Progenitor cell of endocrine pancreas (in vitro differentiated cells): ENCODE measurements at places on chromosomes 13 and 19.
A peak's percentile ranks its signal among the peaks of the same experiment; 100 is the strongest.

DNA sequence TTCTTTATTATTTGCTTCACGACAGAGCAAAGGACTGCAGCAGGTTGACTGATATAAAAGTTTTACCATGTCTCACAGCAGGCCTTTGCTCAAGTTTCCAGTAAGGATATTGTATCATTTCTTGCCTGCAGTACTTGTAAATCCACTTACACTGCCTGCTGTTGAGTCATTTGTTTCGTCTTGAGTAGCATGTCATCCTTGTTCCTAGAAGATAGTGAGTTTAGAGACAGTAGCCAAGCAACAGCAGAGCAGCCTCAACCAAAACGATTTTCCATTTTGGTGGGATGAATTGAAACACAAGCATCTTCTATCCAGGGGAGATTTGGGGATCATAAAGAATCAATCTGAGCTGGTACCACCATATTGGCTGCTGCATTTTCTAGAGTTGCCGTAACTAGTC lies 24.0 kb upstream of the ALOX5AP start:
- no peak overlapping the region for H3K4me3 ChIP-seq
- H3K27me3 ChIP-seq = peaks cover 5% of the 10 kb centered on the region
- H3K36me3 ChIP-seq = no peaks in the 10 kb centered on the region

DNA sequence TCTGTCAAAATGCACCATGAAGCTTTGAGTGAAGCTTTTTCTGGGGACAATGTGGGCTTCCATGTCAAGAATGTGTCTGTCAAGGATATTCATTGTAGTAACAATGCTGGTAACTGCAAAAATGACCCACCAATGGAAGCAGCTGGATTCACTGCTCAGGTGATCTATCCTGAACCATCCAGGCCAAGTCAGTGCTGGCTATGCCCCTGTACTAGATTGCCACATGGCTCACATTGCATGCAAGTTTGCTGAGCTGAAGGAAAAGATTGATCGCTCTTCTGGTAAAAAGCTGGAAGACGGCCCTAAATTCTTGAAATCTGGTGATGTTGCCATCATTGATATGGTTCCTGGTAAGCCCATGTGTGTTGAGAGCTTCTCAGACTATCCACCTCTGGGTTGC lies 12.7 kb downstream of the GPR42 start:
- H3K27ac ChIP-seq = no peak overlapping the region
- DNase-seq = no peak
- H3K4me1 ChIP-seq = peaks cover 14% of the 10 kb centered on the region

DNA sequence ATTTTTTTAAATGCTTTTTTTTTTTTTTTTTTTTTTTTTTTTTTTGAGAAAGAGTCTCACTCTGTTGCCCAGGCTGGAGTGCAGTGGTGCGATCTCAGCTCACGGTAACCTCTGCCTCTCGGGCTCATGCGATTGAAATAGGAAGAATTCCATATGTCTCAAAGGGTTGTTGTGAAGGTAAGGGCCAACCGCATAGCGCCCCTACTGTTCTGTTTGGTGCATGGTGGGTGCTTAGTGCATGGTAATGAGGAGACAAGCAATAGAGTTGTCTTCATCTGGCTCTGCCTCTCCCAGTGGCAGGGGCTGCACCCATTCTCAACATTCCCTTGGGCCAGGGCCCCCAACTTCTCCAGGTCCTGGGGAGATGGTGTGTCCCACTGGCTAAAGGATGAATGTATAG lies 68.7 kb downstream of the RASL11A start:
- no peaks in the 10 kb centered on the region for H3K36me3 ChIP-seq
- H3K27ac ChIP-seq = no peak overlapping the region
- peaks cover 10% of the 10 kb centered on the region for H3K27me3 ChIP-seq
- H3K4me3 ChIP-seq = no peak overlapping the region

DNA sequence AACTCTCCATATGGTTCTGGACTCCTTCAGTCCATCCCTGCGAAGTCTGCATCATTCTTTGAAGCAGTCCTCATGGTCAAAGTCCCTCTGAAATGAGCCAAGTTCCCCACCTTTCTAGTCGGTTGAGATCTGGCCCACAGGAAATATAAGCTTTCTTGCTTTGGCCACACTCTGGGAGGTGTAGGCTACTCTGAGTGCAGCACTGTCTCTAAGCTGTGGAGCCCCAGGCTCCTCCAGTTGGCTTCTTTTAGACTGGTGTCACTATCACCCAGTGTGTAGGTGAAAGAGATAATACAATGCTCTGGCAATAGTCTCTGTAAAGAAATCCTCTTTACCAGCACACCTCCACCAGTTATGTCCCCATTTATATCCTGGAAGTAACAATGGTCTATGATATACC lies 486.5 kb upstream of the KLF12 start:
- no peaks in the 10 kb centered on the region for H3K36me3 ChIP-seq
- no peak overlapping the region for H3K27ac ChIP-seq
- H3K4me3 ChIP-seq = no peak overlapping the region
- H3K27me3 ChIP-seq = no peaks in the 10 kb centered on the region
- no peaks in the 10 kb centered on the region for H3K4me1 ChIP-seq

GRCh38 chr13:35833608-35834275 lies 297.4 kb downstream of the DCLK1 start:
- H3K27ac ChIP-seq = no peak overlapping the region
- H3K27me3 ChIP-seq = peaks cover 12% of the 10 kb centered on the region
- no peaks in the 10 kb centered on the region for H3K4me1 ChIP-seq

DNA sequence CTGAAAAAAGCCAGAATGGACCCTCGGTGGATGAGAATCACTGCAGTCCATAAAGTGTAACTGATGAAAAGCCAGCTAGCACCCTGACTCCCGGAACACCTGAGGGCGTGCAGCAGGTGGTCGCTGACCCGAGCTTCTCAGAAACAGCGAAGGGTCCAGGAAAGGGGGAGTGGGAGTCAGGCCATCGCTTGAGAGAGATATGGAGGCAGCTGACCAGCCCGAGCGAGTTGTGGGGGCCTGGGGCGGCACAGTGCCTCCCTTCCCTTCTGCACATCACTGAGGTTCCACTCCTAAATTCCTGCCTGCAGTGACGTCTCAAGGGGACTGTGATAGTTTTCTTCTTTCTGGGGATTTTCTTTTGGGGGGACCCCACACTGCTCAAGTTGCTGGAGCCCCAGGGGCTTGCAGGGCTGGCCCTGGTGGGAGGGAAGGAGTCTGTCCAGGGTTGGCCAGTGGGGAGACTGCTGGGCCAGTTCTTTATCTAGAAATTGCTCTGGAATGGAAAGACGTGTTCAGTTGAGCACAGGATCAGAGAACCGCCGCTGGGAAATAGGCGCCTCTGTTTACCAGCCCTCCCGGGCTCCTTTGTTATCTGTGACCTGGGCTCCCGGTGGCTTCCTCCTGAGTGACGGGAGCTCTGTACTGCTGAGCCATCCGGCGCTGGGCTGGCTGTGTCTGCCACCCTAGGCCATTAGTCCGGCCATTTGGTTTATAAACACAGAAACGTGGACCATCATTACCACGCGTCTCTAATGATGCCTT lies 71.3 kb downstream of the RAB20 start:
- no peak for DNase-seq
- H3K36me3 ChIP-seq = peaks cover 9% of the 10 kb centered on the region
- H3K27me3 ChIP-seq = no peaks in the 10 kb centered on the region
- H3K27ac ChIP-seq = no peak overlapping the region
- H3K4me3 ChIP-seq = no peak overlapping the region
- peaks cover 1% of the 10 kb centered on the region for H3K4me1 ChIP-seq

- H3K4me3 ChIP-seq = no peak overlapping the region
- peaks cover 47% of the 10 kb centered on the region for H3K27me3 ChIP-seq
- H3K27ac ChIP-seq = no peak overlapping the region
- H3K4me1 ChIP-seq = no peaks in the 10 kb centered on the region
Measured at GRCh38 chr19:29467824-29468401, 57.9 kb upstream of the VSTM2B start.

GRCh38 chr13:95298971-95299621 lies 2.2 kb downstream of the ABCC4 start:
- no peak for DNase-seq
- H3K27me3 ChIP-seq = peaks cover 27% of the 10 kb centered on the region
- H3K36me3 ChIP-seq = no peaks in the 10 kb centered on the region
- H3K4me3 ChIP-seq = peak overlapping the region; percentile 28
- no peak overlapping the region for H3K27ac ChIP-seq
- peaks cover 19% of the 10 kb centered on the region for H3K4me1 ChIP-seq

- H3K27ac ChIP-seq = peak overlapping the region; percentile 71
- peak overlapping the region; percentile 19 for H3K4me3 ChIP-seq
- H3K27me3 ChIP-seq = no peaks in the 10 kb centered on the region
- no peak for DNase-seq
Measured at GRCh38 chr13:94414708-94415107, 64.8 kb downstream of the DCT start.

- peaks cover 16% of the 10 kb centered on the region for H3K4me1 ChIP-seq
- no peak overlapping the region for H3K4me3 ChIP-seq
- H3K27ac ChIP-seq = no peak overlapping the region
- no peak for DNase-seq
- H3K27me3 ChIP-seq = peaks cover 35% of the 10 kb centered on the region
- H3K36me3 ChIP-seq = peaks cover 13% of the 10 kb centered on the region
Measured at GRCh38 chr19:7916103-7916954, 1.7 kb downstream of the TGFBR3L start.

- no peaks in the 10 kb centered on the region for H3K36me3 ChIP-seq
- DNase-seq = no peak
- peaks cover 3% of the 10 kb centered on the region for H3K27me3 ChIP-seq
- H3K4me1 ChIP-seq = no peaks in the 10 kb centered on the region
Measured at GRCh38 chr13:106714271-106714982, 146.5 kb upstream of the ARGLU1 start.

GRCh38 chr13:46373623-46374022 lies 13.4 kb downstream of the RUBCNL start:
- no peak for DNase-seq
- no peaks in the 10 kb centered on the region for H3K36me3 ChIP-seq
- peaks cover 7% of the 10 kb centered on the region for H3K27me3 ChIP-seq
- no peak overlapping the region for H3K27ac ChIP-seq

DNA sequence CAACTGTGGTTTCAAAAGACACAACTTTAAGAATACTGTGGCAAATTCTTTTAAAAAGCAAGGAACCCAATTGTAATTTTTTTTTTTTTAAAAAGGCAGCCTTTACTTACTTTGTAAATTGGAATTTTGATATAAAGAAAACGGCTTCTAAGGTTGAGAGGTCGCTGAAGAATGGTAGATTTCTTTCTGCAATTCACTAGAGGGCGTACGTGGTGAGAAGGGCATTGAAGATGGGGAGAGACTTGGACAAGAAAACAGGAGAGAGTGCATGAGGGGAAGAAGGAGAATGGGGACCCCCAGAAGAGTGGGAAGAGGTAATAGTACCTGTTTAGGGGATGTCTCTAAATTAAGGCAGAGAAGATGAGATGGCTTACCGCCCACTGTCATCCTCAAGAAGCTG lies 33.5 kb upstream of the PABPC3 start:
- H3K27ac ChIP-seq = no peak overlapping the region
- H3K27me3 ChIP-seq = peaks cover 13% of the 10 kb centered on the region
- no peak for DNase-seq
- no peak overlapping the region for H3K4me3 ChIP-seq
- H3K36me3 ChIP-seq = no peaks in the 10 kb centered on the region

GRCh38 chr19:6209233-6209632 lies 70.5 kb downstream of the MLLT1 start:
- no peaks in the 10 kb centered on the region for H3K27me3 ChIP-seq
- no peak overlapping the region for H3K4me3 ChIP-seq
- no peak overlapping the region for H3K27ac ChIP-seq
- no peaks in the 10 kb centered on the region for H3K4me1 ChIP-seq
- H3K36me3 ChIP-seq = peaks cover 5% of the 10 kb centered on the region

GRCh38 chr13:46569456-46569855 lies 16.5 kb downstream of the LRCH1 start:
- no peaks in the 10 kb centered on the region for H3K36me3 ChIP-seq
- peaks cover 1% of the 10 kb centered on the region for H3K4me1 ChIP-seq
- DNase-seq = no peak
- H3K27me3 ChIP-seq = no peaks in the 10 kb centered on the region

DNA sequence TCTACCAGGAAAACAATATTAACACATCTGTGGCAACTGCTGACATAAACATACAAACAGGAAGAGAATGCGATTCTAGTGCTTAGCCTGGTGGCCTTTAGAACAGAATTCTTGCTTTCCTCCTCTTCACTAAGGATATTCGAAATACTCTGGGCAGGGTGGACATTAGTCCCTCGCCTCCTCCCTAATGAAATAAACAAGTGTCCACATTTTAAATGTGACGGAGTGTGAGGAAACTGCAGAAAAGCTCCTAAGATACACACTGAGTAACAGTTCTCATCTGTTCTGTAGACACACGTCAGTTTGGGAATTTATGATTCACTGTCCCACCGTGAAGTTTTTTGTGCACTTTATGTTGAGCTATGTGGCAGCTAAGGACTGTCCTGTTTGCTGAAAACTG lies 639 bp downstream of the STARD13 start:
- H3K4me1 ChIP-seq = peaks cover 17% of the 10 kb centered on the region
- peaks cover 8% of the 10 kb centered on the region for H3K27me3 ChIP-seq
- H3K36me3 ChIP-seq = no peaks in the 10 kb centered on the region
- no peak for DNase-seq

- H3K27me3 ChIP-seq = no peaks in the 10 kb centered on the region
- H3K4me3 ChIP-seq = no peak overlapping the region
- peaks cover 3% of the 10 kb centered on the region for H3K36me3 ChIP-seq
- H3K27ac ChIP-seq = no peak overlapping the region
Measured at GRCh38 chr13:33683376-33683775, 134.6 kb upstream of the RFC3 start.

DNA sequence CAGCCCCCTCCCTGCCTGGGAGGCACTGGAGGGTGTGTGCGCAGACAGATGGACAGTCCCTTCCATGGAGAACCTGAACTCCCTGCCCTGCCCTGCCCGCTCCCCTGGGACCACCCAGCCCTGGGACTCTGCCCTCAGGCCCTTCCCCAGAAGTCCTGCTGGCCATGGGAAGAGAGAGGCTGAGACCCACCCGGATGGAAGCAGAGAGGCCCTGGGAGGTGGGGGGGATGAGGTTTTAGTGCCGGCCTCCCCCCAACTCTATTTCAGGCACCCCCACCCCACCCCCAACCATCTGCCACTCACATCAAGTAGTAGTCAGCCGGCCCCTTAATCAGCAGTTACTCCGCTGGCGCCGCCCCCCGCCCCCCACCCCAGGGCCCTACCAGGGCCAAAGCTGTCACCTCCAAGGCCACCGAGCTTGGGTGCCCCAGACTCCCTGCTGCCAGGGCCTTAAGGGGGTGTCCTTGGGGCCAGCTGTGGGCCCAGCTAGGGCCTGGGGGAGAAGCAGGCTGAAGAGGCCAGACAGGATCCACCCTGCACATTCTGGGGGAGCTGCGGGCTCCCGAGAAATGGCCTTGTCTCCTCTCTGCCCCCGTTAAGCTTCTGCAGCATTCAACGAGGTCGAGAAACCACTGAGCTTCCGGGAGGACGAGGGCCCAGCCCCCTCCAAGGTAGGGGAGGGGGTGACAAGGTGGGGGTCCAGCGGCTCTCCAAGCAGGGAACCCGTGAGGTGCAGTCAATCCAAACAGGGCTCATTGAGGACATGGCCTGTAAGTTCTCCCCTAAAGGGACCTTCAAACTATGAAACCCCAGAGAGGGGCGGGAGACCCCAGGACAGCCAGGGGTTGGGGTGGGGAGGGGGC lies 17.4 kb downstream of the NMRK2 start:
- no peak for DNase-seq
- no peak overlapping the region for H3K27ac ChIP-seq
- H3K4me1 ChIP-seq = no peaks in the 10 kb centered on the region
- no peaks in the 10 kb centered on the region for H3K27me3 ChIP-seq
